Central memory CD8-positive, alpha-beta T cell (primary cell): ENCODE measurements at places on chromosomes 6 and 20.

- no peak for DNase-seq
Observed at GRCh38 chr20:22352019-22352418, 232.4 kb downstream of the FOXA2 start.

DNA sequence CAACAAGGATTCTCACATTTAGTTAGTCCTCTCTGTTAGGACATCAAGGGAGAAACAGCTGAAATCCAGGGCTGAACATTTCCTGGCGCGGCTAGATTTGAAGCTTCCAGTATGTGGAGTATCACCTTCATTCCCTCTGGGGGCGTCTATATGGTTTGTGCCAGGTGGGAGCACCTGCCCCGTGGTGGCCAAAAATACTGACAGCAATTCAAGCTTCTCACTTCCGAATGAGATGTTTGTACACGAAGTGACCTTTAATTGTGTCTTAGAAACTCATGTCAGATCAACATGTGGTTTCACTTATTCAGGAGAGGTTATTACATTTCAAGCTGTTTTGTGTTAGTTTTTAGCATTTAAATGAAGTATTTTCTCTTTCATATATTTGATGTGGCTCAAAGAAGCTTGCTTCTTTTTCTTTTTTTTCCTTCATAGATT is 67.3 kb upstream of the ZNF217 start:
- DNase-seq: no peak

- no peak for DNase-seq
Observed at GRCh38 chr6:71982389-71982788, 96.0 kb downstream of the RIMS1 start.

DNA sequence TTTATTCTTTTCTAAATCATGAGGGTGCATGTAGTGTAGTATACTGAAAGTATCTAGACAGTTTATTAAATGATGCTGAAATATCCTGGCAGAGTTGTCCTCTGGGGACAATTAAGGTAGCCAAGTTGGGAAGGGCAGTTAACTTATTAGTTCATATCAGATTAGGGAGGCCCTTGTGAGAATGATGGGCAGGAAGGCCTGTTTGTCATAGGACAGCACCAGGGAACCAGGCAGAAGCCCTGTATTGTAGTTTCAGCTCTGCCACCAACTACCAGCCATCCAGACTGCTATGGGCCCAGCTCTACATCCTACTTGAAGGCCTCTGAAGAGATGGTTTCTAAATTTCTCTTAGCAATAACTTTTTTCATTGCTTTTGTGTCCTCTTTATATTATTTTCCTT is 4.0 kb downstream of the MYLIP start:
- DNase-seq: no peak

DNA sequence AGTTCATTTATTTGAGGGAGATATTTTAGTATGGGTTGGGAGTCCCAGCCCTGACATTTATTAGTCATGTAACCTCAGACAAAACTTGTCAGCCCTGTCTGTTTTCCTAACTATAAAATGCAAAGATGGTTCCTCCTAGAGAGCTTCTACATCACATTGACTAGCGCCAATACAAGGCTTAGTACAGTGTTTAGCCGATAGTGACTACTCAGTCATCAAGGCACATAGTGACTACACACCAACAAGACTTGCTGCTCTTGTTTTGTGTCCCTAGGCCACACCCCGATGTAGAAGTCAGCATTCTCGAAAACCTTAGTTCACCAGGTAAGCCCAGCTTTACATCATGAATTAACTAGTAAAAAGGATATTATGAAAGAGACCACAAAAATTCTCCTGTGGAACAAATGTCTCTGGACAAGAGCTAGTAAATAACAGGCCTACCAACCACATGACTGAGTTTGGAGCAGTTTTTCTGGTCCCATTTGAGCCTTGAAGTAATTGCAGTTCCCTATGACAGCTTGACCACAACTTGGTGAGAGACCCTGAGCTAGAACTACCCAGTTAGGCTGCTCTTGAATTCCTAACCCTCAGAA is 68.8 kb downstream of the PFDN4 start:
- no peak for DNase-seq

- DNase-seq: no peak
Observed at GRCh38 chr6:138560130-138560860, 61.0 kb upstream of the NHSL1 start.

GRCh38 chr6:60754879-60755278 is 1531.1 kb downstream of the KHDRBS2 start:
- no peak for DNase-seq

DNA sequence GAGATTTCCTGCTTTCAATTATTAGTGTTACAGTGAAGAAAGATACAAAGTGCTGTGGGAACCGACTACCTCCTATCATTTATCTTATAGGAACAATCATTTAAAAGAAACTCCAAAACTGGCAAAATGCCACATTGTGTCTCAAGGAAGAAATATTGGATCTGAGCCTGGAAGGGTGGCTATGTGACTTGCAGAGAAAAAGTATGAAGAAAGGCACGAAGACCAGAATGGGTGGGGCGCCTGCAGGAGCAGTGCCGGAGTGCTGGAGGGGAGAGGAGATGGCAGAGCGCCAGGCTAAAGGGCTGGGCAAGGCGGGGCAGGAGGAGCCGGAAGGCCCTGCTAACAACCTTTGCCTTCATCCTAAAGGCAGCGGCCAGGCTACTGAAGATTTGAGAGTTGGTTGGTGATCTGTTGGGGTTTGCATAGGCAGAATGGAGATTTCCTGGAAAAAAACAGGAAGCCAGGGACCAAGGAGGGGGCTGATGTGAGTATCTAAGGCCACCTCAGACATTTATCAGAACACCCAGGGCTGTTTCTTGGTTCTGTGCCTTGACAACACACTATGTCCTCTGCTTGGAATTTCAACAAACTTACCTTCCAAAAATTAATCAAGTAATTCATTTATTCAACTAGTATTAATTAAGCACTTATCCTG is 125.6 kb downstream of the MAFB start:
- no peak for DNase-seq

GRCh38 chr6:142303176-142303533 is 1.3 kb downstream of the ADGRG6 start:
- no peak for DNase-seq

- DNase-seq: no peak
Observed at GRCh38 chr20:59724457-59725366, 120.4 kb downstream of the PHACTR3 start.

- no peak for DNase-seq
Observed at GRCh38 chr6:137875058-137875520, 8.0 kb downstream of the TNFAIP3 start.

GRCh38 chr6:122651604-122652003 is 41.4 kb downstream of the PKIB start:
- no peak for DNase-seq

DNA sequence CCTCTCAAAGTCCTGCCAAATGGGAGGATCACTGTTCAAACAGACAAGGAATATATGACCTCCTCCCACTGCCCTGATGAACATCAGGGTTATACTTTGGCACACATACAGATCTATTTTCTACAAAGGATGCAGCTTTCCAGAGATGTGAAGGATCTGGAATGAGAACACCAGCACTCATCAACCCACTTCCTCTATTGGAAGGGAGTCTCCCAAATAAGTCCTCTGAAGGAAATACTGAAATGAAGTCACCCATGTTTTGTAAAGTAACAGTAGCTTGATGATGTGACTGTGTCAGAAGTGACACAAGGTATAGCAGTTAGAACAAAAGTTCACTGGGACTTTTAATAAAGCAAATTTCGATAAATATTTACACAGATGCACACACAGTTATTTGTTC is 104.9 kb downstream of the OGFRL1 start:
- DNase-seq: no peak

- DNase-seq: no peak
Observed at GRCh38 chr20:2942439-2942838, 69.2 kb downstream of the PTPRA start.

GRCh38 chr6:160943997-160944396 is 47.6 kb upstream of the MAP3K4 start:
- no peak for DNase-seq

GRCh38 chr6:29501106-29501505 is 13.3 kb upstream of the MAS1L start:
- DNase-seq: no peak

DNA sequence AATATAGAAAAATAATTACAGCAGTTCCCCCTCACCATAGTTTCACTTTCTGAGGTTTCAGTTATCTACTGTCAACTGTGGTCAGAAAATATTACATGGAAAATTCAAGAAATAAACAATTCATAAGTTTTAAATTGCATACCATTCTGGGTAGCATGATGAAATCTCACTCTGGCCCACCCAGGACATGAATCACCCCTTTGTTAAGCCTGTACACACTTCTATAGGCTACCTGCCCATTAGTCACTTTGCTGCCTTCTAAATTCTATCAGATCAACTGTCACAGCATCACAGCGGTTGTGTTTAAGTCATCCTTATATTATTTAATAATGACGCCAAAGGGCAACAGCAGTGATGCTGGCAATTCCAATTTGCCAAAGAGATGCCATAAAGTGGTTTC is 140.3 kb upstream of the RUNX2 start:
- no peak for DNase-seq

DNA sequence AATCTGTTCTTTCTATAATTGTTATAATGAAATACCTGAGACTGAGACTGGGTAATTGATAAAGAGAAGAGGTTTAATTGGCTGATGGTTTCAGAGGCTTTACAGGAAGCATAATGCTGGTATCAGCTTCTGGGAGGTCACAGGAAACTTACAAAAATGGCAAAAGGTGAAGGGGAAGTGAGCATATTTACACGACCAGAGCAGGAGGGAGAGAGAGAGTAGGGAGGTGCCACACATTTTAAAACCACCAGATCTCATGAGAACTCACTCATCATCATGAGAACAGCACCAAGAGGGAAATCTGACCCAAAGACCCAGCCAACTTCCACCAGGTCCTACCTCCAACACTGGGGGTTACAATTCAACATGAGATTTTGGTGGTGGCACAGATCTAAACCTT is 2.6 kb upstream of the SIRPB1 start:
- DNase-seq: no peak

- no peak for DNase-seq
Observed at GRCh38 chr6:116371918-116372209, 1.1 kb downstream of the DSE start.

- DNase-seq: no peak
Observed at GRCh38 chr6:39181333-39181732, 47.9 kb downstream of the KCNK5 start.

- DNase-seq: no peak
Observed at GRCh38 chr6:52361414-52361944, 472 bp upstream of the PAQR8 start.

DNA sequence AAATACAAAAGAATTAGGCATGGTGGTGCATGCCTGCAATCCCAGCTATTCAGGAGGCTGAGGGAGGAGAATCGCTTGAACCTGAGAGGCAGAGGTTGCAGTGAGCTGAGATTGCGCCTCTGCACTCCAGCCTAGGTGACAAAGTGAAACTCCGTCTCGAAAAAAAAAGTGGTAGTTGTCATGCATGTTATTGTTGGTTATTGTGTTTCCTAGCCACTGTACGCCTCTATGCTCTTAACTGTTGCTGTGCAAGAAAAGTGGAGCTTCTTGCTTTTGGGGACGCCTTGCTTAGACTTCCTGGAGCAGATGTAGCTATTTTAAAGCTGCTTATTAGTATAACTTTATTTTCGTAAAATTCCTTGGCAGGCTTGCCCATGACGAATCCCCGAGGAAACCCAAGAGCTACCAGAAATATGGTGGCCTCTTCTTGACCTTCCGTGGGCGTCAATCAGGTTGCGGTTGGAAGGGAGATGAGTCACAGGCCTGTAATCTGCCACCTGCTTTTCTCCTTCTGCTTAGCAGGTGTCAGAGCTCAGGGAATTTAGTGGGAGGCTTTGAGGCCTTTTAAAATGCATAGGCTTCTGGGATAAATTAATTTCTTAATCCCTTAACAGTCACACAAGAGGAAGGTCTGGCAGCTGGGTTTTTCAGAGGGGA is 17.3 kb downstream of the GABRR2 start:
- no peak for DNase-seq

GRCh38 chr6:167115054-167115453 is 7.8 kb upstream of the CCR6 start:
- no peak for DNase-seq

DNA sequence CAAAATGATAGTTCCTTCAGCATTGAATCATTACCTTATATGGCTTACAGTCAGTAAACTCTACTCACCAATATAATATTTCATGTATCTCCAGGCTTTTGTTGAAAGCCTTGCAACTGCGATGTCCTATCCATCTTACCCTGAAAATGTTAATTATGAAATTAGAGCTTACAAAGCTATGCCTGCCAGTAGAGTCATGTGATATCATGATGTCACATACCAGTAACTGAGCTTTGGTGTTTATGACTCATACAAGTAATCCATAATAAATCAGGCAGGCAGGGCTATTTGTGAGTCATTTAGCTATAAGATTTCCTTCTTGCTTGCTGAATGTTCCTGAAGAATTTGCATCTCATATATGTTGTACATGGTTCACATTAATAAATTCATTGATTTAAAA is 44.9 kb upstream of the FAM83B start:
- no peak for DNase-seq

GRCh38 chr6:160420969-160421556 is 72.9 kb downstream of the SLC22A3 start:
- no peak for DNase-seq

DNA sequence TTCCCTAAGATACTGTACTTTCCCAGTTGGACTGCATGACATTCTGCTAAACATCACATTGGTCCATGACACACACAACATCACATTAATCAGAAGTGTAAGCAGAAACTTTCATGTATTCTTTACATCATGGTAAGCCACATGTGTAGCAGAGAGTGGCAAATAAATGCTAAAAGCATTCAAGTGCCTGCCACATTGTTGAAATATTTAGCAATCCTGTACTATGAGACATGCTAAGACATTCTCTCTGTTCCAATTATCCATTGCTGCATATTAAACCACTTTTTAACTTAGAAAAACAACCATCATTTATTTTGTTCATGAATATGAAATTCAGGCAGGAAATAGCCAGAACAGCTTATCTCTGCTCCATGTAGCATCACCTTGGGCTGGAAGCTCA is 207.7 kb upstream of the GJE1 start:
- no peak for DNase-seq

DNA sequence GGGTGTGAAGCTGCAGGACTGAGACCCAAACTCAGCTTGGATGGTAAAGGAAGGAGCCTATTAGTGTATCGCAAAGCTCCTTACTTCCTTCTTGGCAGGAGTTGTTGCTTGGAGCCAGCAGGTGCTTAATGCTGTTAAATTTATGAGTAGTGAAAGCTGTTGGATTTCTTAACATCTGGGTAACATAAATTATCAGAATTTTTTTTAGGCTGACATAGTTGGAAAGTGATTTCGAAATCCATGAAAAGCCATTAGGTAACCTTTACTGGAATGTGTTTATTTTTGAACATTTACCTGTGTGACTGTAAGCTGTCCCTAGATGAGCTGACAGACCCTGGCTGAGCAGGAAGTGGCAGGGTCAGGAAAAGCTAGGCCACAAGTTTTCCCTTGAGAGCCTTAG is 470.4 kb upstream of the SLC35B3 start:
- no peak for DNase-seq

- DNase-seq: no peak
Observed at GRCh38 chr20:36284751-36285150, 21.4 kb upstream of the DLGAP4 start.

- no peak for DNase-seq
Observed at GRCh38 chr6:27837625-27838057, 74.6 kb downstream of the OR2B2 start.
